ENCODE measurements at places on chromosomes 11 and 22.

DNA sequence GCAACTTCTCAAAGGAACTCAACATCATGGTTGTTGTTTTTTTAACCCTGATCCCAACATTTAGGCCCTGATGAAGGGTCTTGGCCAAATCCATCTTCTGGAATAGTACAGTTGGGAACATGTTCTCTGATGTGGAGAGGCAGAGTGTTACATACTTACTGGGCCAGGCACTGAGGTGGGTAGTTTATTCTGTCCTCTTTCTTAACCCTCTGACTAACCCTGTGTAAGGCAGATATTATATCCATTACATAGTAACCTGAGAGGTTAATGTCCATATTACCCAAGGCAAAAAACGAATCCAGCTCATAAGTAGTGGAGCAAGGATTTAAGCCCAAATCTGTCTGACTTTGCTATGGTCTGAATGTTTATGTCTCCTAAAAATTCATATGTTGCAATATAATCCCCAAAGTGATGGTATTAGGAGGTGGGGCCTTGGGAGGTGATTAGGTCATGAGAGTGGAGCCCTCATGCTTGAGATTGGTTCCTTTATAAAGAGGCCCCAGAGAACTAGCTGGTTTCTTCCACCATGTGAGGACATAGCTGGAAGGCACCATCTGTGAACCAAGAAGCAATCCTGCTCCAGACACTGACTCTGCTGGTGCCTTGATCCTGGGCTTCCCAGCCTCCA is 16.3 kb downstream of the PPFIBP2 start:
- no peak for DNase-seq

GRCh38 chr11:68279676-68280075 is 7.9 kb upstream of the C11orf24 start:
- no peak for DNase-seq

DNA sequence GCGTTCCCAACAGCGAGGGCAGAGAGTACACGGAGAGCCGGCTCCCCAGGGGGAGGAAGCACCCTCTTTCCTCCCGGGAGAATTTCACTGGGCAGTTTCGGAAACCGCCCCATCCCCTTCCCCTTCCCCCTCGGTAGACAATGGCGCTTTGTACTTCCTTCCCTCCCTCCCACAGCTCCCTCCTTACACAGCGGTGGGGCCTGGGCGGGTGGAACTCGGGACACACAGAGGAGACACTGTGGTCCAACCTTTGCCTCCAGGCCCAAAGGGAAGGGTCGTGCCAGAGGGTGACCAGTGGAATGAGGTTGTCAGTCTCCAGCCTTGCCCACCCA is 4.3 kb downstream of the SMTN start:
- no peak for DNase-seq

- DNase-seq: no peak
Measured at GRCh38 chr11:127274328-127274676, 273.7 kb upstream of the KIRREL3 start.

GRCh38 chr22:32615874-32616564 is 141.4 kb downstream of the FBXO7 start:
- no peak for DNase-seq

- no peak for DNase-seq
Measured at GRCh38 chr11:61327669-61328071, 5.2 kb downstream of the DDB1 start.

DNA sequence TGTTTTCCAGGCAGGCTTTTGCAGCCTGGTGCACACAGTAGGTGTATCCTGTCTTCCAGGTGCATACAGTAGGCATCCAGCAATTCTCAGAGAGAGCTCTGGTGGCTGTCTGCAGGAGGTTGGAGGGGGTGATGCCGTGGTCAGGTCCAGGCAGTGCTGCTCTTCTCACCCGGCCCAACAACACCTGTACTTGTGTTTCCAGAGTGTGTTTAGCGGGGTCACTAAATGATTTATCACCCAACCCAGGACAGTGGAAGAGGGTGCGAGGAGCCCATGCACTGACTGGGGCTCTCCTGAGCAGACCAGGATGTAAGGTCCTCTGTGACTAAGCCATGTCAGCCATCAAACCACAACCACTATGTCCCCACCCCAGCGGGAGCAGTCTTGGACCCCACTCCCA is 18.6 kb upstream of the FGF3 start:
- no peak for DNase-seq

DNA sequence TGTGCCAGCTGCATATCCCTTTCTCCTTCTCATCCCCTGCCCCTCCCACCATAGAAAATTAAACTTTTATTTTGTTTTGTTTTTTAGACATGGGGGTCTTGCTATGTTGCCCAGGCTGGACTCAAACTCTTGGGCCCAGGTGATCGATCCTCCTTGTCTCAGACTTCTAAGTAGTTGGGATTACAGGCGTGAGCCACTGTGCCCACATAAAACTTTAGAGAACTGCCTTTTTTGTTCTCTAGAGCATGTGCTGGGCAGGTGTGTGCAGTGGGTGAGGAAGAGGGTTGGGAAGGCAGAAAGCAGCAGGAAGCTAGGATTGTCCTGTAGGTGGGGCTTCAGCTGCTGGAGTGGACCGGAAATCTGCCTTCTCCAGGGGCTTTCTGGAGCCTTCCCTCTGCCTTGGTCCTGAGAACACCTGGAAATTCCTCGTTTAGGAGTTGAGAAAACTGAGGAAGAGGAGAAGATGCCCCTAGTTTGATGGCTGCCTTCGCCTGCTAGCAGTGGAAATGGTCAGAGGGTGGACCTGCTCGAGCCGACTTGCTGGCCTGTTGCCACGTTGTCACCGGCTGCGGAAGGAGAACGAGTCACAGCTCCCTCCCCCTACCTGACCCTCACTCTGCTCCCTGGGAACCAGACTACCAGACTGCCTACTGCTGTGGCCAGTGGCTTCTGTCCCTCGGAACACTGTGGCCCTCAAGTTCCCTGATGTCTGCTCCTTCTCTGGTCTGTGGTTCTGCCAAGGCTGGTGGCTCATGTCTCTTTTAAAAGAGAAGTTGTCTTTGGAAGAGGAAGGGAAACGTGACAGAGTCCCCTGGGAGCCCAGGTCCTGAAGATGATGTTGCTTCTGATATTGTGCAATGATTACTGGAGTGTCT is 4.0 kb downstream of the ST14 start:
- no peak for DNase-seq

DNA sequence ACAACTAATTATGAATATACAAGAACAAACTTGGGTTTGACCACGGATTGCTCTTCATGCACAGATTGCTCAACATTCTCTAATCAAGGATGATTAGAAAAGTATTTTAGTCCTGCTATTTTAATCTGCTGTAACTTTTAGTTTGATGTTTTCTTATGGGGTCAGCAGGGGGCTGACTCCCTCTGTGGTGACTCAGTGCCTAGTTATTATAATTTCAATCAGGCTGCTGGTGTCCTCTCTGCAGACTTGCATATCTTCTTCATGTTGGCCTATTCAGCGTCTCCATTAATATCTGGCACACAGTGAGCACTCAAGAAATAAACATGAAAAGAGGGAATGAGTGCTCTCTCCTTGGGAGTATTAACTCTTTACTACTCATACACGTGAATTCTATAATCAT is 223.8 kb upstream of the DDI1 start:
- no peak for DNase-seq

DNA sequence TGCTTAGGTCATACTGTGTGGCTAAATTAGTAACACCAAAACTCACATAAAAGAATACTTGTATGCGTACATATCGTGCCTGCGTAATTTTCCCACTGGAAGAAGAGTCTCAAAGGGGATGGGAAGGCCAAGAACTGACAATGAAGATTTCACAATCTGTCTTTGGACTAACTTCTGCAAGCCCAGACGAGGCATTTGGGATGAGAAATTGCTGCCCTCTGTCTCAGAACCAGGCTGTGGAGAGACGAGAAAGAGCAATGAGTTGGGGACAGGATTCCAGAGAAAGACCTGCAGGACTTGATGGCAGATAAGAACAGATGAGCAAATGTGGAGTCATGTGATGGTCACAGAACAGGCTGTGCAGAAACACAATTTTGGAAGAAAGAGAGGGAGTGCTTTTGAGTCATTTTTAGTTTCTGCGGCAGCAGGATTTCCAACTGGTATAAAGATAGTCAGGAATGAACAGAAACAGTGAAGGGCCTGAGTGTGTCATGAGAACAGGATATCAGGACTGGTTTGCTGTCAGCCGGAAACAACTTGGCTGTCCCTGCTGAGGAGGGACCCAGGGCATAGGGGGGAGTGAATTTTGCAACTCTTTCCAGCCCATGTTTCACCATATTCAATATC is 82.7 kb upstream of the CTSC start:
- DNase-seq: no peak

- DNase-seq: no peak
Measured at GRCh38 chr11:26620282-26621045, 48.4 kb upstream of the MUC15 start.

- DNase-seq: no peak
Measured at GRCh38 chr22:42656578-42656977, 7.4 kb upstream of the CYB5R3 start.

All from activated naive CD4-positive, alpha-beta T cell treated with anti-CD3 and anti-CD28 coated beads, Interleukin-2, amount 10 ng/mL, durations not matched to agents 7 days and 5 days (primary cell).